ENCODE measurements at places on chromosomes 1 and 21.

DNA sequence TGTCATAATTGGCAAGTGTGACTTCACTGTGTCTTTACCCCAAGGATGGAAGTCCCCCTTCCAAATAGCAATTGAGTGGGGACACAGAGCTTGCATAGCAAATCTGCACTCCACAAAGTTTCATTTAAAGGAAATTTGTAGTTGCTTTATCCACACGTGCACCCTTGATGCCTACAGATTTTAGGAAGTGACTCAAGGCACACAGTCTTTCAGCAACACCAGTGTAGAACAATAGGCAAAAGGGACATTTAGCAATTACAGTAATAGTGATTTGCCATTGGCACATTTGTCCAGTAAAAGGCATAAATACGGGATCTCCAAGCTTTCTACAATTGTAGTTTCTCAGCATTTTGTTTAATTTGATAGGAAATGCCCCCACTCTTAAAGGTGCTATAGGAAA, 43.4 kb upstream of the KAZN start:
- H3K27ac ChIP-seq = no peak overlapping the region
- no peaks in the 10 kb centered on the region for H3K36me3 ChIP-seq
- DNase-seq = no peak
- no peak overlapping the region for H3K4me3 ChIP-seq
- no peaks in the 10 kb centered on the region for H3K27me3 ChIP-seq

DNA sequence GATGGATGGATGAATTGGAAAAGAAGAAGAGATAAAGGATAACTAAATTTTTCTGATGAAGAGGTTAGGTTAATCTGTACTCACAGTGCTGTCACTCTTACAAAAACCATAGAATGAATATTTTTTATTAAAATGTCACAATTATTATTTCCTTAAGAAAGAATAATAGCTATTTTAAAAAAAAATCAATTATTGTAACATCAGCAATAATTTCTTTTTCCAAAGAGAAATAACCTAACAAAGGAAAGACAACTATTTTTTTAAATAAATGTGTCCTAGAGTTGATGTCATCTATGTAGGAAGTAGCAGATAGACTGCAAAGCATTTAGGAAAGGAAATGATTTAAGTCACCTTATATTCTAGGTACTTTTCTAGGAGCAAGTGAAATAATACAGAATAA, 33.6 kb upstream of the PLPPR4 start:
- H3K36me3 ChIP-seq = no peaks in the 10 kb centered on the region
- H3K27me3 ChIP-seq = peaks cover 2% of the 10 kb centered on the region
- no peak overlapping the region for H3K27ac ChIP-seq
- H3K4me3 ChIP-seq = no peak overlapping the region
- DNase-seq = no peak

DNA sequence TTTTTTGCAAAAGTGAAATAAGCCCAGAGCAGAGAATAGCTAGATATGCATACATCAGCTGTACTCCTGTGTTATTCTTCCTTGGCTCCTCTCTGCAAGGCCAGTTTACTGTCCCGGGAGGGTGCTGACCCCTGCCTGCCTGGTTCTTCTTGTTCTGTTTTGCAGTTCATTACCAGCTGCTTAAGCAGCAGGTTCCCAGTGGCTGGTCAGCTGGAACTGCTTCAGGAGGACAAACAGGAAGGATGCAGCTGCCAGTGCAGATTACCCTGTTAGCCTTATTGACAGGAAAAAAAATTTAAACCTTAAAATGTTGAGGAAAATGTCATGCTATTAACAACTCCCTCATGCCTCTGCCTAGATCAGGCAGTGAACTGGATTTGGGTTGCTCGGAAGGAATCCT, 16.0 kb upstream of the LRIG2 start:
- DNase-seq = no peak
- no peaks in the 10 kb centered on the region for H3K27me3 ChIP-seq
- no peak overlapping the region for H3K27ac ChIP-seq

- H3K4me3 ChIP-seq = no peak overlapping the region
- no peak overlapping the region for H3K27ac ChIP-seq
- DNase-seq = no peak
- no peaks in the 10 kb centered on the region for H3K4me1 ChIP-seq
- peaks cover 4% of the 10 kb centered on the region for H3K27me3 ChIP-seq
Observed at GRCh38 chr1:55531644-55532043, 316.5 kb upstream of the USP24 start.

DNA sequence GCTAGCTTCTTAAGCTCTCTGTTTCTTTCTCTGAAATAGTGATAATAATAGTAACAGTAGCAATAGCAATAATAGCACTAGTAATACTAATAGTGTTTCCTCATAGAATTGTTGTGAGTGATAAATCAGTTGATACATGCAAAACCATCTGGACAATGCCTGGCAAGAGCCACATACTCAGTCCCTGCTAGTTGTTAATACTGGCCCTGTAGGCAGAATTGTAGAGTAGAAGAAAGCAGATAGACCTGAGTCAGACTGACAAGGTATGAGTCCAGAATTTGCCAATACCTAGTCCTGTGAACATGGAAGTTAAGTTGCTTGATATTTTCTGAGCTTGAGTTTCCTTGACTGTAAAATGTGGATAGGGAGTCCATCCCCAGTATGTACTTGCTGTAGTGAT, 171.9 kb downstream of the C1orf21 start:
- H3K27ac ChIP-seq = no peak overlapping the region
- H3K4me1 ChIP-seq = no peaks in the 10 kb centered on the region
- no peak overlapping the region for H3K4me3 ChIP-seq
- H3K27me3 ChIP-seq = peaks cover 12% of the 10 kb centered on the region
- H3K36me3 ChIP-seq = no peaks in the 10 kb centered on the region
- DNase-seq = no peak

- peaks cover 55% of the 10 kb centered on the region for H3K4me1 ChIP-seq
- DNase-seq = peak; percentile 31
Observed at GRCh38 chr1:204493145-204493983, 1.2 kb downstream of the PIK3C2B start.

DNA sequence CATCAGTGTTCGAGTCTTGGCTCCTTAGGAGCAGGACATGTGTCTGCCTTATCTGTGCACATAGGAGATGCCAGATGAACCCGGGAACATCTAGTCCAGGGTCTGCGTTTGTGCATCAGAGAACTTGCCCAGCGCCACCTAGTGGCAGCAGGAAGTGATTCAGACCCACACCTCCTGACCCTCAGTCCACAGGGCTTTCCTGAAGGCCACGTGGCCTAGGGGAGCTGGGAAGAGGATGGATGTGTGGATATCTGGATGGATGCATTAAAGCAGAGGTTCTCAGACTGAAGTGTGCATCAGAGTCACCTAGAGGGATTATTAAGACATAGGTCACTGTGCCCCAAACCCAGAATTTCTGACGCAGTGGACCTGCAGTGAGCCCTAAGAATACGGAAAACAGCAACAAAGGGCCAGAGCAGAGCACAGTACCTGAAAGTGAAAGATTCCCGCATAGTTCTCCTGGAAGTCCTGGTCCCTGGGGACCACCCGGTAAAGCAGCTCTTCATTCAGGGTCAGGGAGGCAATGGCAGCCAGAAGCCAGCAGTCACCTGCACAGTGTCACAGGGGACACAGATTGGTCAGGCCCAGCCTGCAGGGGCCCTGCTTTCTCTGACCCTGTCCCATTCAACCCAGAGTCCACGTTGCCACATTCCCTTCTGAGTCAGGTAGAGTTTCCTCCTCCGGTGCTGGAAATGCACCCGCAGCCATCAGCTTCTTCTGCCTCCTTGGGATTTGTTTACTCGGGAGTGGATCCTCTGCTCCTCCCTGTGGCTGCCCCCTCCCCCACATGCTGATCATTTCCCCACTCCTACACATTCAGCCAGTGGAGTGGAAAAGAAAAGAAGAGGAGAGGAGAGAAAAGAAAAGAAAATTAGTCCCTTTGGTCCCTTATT, 37.0 kb downstream of the CAPN8 start:
- H3K4me3 ChIP-seq = no peak overlapping the region
- no peaks in the 10 kb centered on the region for H3K36me3 ChIP-seq
- H3K27ac ChIP-seq = no peak overlapping the region

DNA sequence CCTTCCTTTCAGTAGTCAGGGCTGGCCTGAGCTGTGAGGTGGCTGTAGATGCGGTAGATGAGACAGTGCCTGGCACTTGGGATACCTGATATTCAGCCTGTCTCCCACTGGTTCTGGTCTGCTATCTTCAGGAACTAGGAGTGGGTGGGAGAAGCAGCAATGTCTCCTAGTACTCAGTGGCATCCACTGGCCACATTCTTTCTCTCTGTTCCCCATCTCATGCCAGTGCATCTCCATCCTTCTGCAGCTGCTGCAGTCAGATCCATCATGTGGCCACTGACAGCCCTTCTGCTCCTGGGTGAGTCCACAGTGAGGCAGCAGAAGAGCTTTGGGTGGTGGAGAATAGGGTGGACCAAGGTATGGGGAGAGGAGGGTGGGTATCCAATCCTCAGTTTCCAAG, 1.1 kb downstream of the FCRLB start:
- no peak overlapping the region for H3K27ac ChIP-seq
- H3K36me3 ChIP-seq = no peaks in the 10 kb centered on the region
- no peak for DNase-seq
- H3K4me3 ChIP-seq = no peak overlapping the region

- DNase-seq = no peak
- no peaks in the 10 kb centered on the region for H3K4me1 ChIP-seq
- no peak overlapping the region for H3K4me3 ChIP-seq
- H3K36me3 ChIP-seq = no peaks in the 10 kb centered on the region
- no peaks in the 10 kb centered on the region for H3K27me3 ChIP-seq
Observed at GRCh38 chr1:14936815-14937214, 216.7 kb upstream of the TMEM51 start.

- no peaks in the 10 kb centered on the region for H3K4me1 ChIP-seq
- peaks cover 39% of the 10 kb centered on the region for H3K36me3 ChIP-seq
- H3K27ac ChIP-seq = no peak overlapping the region
- no peak overlapping the region for H3K4me3 ChIP-seq
- H3K27me3 ChIP-seq = no peaks in the 10 kb centered on the region
Observed at GRCh38 chr1:46362158-46362557, 21.6 kb downstream of the NSUN4 start.

GRCh38 chr1:221727146-221728036, 14.5 kb downstream of the DUSP10 start:
- H3K27me3 ChIP-seq = no peaks in the 10 kb centered on the region
- peaks cover 76% of the 10 kb centered on the region for H3K4me1 ChIP-seq
- H3K36me3 ChIP-seq = peaks cover 60% of the 10 kb centered on the region
- H3K27ac ChIP-seq = peak overlapping the region; percentile 88
- DNase-seq = no peak

DNA sequence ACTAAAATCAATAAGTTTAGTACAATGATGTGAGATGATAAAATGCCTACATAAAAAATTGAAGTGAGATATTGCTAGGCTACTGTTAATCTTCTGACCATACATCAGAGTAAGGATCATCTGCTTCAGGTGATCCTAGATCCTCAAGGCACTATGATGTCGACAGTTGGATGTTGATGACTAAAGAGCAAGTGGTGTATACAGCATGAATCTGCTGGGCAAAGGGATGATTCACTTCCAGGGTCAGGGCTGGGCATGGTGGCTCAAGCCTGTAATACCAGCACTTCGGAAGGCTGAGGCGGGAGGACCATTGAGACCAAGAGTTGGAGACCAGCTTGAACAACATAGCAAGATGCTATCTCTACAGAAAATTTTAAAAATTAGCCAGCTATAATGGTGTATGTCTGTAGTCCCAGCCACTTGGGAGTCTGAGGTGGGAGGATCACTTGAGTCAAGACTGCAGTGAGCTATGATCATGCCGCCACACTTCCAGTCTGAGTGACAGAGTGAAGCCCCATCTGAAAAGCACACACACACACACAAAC, 24.6 kb downstream of the NUF2 start:
- DNase-seq = no peak
- H3K36me3 ChIP-seq = peaks cover 70% of the 10 kb centered on the region
- no peaks in the 10 kb centered on the region for H3K27me3 ChIP-seq
- H3K4me1 ChIP-seq = peaks cover 2% of the 10 kb centered on the region
- no peak overlapping the region for H3K27ac ChIP-seq
- H3K4me3 ChIP-seq = no peak overlapping the region

GRCh38 chr1:37509181-37509580, 5.4 kb downstream of the MEAF6 start:
- H3K4me1 ChIP-seq = peaks cover 38% of the 10 kb centered on the region
- peaks cover 53% of the 10 kb centered on the region for H3K36me3 ChIP-seq
- H3K27ac ChIP-seq = no peak overlapping the region

- H3K27me3 ChIP-seq = peaks cover 10% of the 10 kb centered on the region
- H3K27ac ChIP-seq = no peak overlapping the region
- DNase-seq = peak; percentile 9
Observed at GRCh38 chr1:29651684-29652665, 415.7 kb downstream of the PTPRU start.
